ENCODE measurements at places on chromosomes 2 and 18.

DNA sequence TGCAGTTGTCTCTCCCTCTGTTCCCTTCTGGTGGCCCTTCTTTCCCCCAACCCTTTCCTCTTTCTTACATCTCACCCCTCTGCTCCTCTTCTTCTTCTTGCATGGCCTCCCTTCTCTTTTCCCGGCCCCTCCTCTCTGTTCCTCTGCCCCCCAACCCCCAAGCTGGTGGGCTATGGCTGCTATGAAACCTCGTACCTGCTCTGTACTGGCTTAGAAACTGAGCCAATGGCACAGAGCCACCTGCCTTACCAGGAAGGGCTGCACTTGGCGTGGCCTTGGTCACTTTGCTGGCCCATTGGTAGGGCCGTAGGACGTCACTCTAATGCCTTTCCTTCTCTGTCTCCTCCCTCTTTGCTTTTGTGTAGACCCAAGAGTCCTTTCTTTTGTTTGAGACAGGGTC, 78.9 kb downstream of the LRRFIP1 start:
- DNase-seq: no peak

DNA sequence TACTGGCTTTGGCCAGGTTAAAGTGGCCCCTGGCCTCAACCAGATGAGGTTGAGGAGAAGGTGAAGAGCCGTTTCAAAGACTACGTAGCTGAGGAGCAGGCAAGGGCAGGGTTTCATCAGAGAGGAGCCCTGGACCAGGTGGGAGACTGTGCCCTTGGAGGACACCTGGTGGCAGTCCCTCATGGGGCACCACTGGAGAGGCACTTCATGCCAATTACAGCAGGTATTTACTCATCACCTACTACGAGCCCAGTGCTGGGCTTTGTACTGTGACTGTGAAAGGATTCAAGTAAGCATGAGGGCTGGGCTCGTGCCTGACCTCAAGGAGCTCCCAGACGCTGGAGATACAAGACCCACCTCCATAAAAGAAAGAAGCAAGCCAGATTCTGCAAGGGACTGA, 37.6 kb downstream of the SMAD7 start:
- no peak for DNase-seq

DNA sequence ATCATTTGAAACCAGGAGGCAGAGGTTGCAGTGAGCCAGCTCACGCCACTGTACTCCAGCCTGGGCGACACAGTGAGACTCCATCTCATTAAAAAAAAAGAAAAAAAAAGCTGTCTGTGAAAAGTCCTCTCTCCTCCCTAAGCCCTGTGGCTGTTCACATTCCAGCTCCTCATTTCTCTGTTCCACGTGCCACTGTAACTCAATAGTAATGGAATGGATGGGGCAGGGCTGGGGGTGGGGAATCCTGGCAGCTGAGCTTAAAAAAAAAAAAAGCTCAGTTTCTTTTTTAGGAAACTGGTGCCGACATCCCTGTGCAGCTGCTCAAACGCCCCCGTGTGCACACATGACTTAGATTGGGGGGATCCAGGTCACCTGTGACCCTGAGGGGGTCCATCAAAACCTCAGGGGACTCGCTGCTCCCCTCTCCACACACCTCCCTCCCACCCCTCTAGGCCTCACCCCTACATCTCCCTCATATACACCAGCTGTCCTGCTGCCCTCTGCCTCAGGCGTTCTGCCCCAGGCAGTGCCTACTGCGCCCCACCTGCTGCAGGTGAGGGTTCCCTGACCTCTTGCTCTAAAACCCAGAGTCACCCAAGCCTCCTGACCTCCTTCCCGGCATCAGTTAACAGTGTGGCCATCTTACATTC, 255.4 kb downstream of the AGAP1 start:
- DNase-seq: no peak

- no peak for DNase-seq
Measured at GRCh38 chr2:46964835-46965560, 49.4 kb upstream of the MCFD2 start.
